CD4-positive, alpha-beta T cell treated with Interleukin-10 for 1 hour (primary cell): ENCODE measurements at places on chromosomes 7 and 10.
A peak's percentile ranks its signal among the peaks of the same experiment; 100 is the strongest.

DNA sequence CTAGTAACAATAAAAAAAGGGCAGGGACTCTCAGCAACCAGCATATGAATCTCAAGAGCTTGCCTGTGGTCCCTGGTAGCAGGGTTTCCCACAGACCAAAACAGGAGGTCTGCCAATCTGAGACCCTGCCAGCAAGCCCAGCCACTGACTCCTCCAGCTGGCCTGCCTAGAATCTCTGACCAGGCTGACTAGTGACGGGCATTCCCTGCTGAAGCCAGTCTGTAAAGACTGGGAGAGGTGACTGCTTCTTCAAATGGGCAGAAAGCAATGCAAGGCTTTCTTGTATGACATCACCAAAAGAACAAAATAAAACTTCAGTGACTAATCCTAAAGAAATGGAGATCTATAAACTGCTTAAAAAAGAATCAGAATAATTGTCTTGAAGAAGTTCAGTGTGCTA, 249.4 kb downstream of the TCF7L2 start:
- DNase-seq = no peak

GRCh38 chr10:3902054-3902808, 117.2 kb upstream of the KLF6 start:
- peak; percentile 76 for DNase-seq

GRCh38 chr7:149692557-149692982, 80.8 kb downstream of the ZNF467 start:
- DNase-seq = no peak

DNA sequence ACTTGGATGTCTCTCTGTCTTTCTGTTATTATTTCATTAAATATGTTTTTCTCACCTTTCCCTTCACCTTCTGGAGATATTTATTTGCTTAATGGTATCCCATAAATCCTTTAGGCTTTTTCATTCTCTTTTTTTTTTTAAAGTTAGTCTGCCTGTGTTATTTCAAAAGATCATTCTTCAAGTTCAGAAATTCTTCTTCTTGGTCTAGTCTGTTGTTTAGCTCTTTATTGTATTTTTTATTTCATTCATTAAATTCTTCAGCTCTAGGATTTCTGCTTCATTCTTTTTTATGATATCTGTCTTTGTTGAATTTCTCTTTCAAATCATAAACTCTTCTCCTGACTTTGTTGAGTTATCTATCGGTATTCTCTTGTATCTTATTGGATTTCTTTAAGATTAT, 312.1 kb upstream of the KAT6B start:
- no peak for DNase-seq
